ENCODE measurements at places on chromosomes 2 and 18.

DNA sequence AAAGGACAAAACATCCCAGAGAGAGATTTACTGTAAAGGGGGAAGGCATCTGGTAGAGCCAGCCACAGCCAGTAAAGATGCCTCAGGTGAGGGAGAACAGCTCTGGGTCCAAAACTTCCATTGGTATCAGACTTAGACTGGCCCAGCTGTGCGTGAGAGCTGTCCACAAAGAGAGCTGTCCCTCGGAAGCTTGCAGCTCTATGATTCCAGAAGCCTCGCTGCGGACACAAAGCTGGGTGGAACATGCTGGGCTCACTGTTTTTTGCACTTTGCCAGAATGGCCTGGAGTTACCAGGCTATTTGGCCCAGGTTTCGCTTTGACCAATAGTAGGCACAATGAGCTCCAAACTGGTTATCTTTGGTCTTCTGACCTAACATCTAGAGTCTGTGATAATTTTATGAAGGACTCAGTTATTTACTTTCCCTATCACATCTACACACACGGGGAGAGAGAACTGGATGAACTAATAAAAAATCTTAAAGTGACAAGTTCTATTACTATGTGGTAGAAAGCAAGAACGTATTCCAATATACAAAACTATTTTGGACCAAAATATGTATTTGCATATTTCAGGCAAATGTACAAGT lies 101.9 kb downstream of the DNER start:
- DNase-seq: no peak

DNA sequence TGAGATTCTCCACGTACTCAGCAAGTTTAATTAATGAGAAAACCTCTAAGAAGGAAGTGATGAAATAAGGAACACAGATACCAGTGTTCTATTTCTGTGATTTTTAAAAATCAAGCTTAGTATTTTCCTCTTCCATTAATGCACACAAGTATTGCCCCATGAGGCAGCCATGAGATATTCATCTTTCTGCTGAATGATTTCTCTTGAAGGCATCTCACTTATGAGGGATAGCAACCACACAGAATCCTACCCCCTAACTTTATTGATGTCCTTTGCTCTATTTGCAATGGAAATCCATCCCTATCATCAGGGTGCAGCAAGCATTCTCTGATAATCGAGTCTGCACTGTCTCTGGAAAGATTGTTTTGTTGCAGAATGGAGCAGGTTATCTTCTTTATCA lies 244.1 kb upstream of the NRP2 start:
- DNase-seq: no peak

- no peak for DNase-seq
These were observed 66.4 kb upstream of the EPAS1 start for GRCh38 chr2:46230677-46231425.

- no peak for DNase-seq
These were observed 315.0 kb downstream of the PARD3B start for GRCh38 chr2:204860274-204860673.

DNA sequence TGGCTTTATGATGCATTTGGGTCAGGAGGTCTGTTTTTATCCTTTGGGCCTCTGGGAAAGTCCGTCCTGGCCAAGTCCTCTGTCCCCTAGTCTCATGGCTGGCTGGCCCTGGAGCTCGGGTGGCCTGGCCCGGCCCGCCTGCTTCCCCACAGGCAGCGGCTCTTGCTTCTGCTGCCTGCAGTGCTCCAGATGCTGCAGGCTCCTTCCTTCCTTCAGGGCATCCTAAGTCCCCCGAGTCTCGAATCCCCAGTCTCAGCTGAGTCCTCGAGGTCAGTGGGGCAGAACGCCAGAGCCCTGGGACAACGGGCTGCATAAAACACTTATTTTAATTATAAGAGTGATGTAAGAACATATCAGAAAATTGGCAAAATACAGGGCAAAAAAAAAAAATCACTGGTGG lies 71.2 kb downstream of the HPCAL1 start:
- DNase-seq: no peak

DNA sequence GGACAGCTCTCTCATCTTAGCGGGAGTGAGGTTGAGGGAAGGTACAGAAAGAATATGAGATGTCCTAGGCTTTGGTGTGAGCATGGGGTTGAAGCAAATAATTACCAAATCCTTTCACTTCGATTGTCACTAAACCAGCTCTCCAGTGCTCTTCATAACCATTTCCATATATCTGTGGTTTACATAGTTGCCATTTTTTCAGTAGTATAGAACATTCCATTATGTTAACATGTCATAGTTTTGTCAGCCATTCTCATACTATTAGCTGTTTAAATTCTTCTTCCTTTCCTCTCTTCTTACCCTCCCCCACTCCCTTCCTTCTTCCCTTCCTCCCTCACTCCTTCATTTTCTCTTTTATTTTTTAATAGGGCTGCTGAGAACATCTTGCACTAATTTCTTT lies 205.9 kb downstream of the BABAM2 start:
- DNase-seq: no peak

GRCh38 chr2:197674591-197674990 lies 796 bp downstream of the RFTN2 start:
- no peak for DNase-seq

- no peak for DNase-seq
These were observed 180.9 kb upstream of the TWIST2 start for GRCh38 chr2:238667008-238667407.

DNA sequence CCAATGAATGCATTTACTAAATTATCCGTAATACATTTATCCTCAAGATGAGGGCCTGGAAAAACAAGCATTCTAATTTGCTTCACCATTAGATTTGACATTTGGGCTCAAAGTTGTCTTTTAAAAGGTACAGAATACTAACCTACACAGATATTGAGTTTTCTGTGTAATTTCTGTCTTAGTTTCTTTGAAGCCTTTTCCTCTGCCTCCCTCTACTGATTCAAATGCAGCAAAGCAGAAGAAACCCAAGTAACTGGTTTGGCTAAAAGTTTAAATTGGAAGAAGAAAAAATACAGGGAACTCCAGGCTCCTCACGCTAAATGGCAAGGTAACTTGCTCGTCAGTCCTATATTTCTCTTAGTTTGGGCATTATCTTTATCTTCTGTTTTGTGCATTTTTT lies 53.3 kb upstream of the SLC5A7 start:
- no peak for DNase-seq

GRCh38 chr2:73107211-73107926 lies 5.4 kb downstream of the RAB11FIP5 start:
- no peak for DNase-seq

DNA sequence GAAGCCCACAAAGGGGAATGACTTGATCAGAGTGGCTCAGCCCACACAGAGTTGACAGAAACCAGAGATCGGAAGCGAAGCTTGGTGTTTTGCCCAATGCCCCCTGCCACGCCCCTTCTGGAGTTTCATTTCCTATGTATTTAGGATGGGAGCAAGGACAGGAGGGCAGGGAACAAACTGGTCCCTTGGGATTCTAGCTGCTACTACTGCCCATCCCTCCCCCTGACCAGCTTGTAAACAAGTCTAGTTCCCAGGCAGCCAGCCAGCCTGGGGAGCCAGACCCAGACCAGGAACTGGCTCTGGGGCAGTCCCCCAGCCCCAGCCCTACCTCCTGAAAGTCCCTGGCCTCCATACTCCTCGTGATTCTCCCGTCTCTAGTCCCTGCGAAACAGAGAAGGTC lies 8.3 kb downstream of the WNT6 start:
- DNase-seq: no peak

GRCh38 chr18:21980744-21981143 lies 188.6 kb upstream of the GATA6 start:
- DNase-seq: no peak

DNA sequence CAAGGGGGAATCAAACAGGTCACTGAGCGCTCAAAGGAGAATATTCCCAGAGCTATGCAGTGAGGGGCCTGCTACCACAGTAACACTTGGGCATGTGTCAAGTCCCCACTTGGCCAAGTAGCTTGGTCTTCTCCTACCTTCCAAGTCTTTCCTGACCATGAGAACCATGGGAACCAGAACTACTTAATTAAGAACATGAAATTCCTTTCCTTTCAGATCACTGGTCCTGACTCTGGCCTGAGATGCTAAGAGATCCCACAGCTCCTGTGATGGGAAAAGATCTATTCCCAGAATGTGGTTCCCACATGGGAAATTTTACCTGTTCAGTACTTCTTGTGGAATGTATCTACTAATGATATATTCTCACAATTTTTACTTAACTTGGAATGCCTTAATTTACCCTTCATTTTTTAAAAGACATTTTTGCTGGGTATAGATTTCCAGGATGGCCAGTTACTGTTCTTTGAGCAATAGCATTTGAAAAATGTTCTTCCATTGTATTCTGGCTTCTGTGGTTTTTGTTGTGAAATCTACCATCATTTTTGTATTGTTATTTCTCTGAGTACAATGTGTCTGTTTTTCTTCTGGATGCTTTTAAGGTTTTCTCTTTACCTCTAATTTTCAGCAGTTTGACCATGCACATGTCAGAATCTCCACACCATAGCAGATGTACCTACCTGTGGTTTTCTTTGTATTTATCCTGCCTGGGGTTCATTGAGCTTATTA lies 37.9 kb downstream of the KCNIP3 start:
- no peak for DNase-seq

DNA sequence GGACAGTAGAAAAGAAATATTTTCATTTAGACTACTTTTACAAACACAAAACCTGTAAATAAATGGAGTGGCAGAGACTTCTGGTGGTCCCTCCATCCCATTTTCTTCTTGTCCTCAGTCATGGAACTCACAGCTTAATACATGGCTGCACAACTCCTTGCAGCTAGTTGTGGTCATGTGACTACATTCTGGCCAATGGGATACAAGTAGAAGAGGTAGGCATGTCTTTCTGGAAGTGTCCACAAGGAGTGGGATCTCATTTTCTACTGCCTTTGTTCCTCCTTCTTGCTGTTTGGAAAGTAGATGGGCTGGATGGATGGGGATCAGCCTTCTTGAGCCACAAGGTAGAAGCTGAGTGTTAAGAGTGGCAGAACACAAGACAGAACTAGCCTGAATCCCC lies 555.8 kb downstream of the SATB2 start:
- no peak for DNase-seq

DNA sequence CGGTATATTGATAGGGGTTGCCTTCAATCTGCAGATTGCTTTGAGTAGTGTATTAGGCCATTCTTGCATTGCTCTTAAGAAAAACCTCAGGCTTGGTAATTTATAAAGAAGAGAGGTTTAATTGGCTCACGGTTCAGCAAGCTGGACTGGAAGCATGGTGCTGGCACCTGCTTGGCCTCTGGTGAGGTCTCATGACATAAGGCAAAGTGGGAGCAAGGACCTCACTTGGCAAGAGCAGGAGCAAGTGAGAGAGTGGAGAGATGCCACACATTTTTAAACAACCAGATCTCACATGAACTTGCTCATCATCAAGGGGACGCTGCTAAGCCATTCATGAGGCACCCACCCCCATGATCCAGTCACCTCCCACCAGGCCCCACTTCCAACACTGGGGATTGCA lies 4.9 kb downstream of the MAP3K2 start:
- DNase-seq: no peak

DNA sequence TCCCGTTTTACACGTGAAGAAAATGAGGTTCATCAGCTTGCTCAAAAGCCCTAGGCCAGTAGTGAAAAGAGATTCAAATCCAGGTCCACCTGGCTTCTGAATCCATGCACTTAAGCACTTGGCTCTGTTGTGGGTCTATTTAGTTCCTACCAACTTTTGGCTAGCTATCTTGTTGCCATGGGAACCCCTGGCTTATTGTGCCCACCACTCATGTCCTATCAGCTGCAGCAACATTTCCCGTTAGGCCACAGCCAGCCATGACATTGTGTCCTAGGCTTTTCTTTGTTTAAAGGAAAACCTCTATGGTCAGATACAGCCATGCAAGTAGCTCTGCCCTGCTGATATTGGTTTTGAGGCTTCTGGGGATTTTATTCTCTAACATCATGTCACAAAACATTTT lies 49.8 kb downstream of the PLEK start:
- no peak for DNase-seq

GRCh38 chr2:233363744-233364235 lies 9.5 kb downstream of the DGKD start:
- DNase-seq: no peak

GRCh38 chr2:127576433-127577207 lies 41.1 kb downstream of the MYO7B start:
- DNase-seq: peak; percentile 67

GRCh38 chr2:102622646-102623045 lies 3.3 kb downstream of the SLC9A2 start:
- no peak for DNase-seq

GRCh38 chr2:196935432-196935831 lies 8.9 kb upstream of the PGAP1 start:
- no peak for DNase-seq

- no peak for DNase-seq
These were observed 28.2 kb downstream of the CYTIP start for GRCh38 chr2:157415591-157416101.

DNA sequence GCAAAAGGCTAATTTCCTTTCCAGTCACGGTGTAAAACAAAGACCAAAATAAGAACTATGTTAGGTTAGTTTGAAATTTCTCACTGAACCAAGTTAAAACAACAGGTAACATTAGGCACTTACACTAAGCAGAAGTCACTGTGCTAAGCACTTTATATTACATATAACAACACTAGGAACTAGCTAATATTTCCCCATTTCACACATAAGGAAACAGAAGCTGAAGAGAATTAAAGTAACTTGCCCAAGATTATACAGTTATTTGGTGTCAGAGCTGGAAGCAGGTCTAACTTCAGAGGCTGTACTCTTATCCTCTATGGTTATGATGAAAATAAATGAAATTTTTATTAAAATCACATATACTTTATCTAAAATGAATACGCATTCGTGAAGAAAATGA lies 5.9 kb downstream of the ITSN2 start:
- DNase-seq: no peak

GRCh38 chr2:234981197-234982095 lies 29.6 kb downstream of the SH3BP4 start:
- peak; percentile 98 for DNase-seq

GRCh38 chr2:222311978-222312738 lies 13.4 kb upstream of the PAX3 start:
- no peak for DNase-seq

- DNase-seq: no peak
These were observed 149.7 kb downstream of the TXNL1 start for GRCh38 chr18:56488739-56489138.

GRCh38 chr2:163563336-163563735 lies 172.5 kb downstream of the FIGN start:
- no peak for DNase-seq

- no peak for DNase-seq
These were observed 98.9 kb downstream of the EIPR1 start for GRCh38 chr2:3278521-3279218.

GRCh38 chr2:25339791-25340180 lies 1.9 kb downstream of the DNMT3A start:
- DNase-seq: peak; percentile 8

- no peak for DNase-seq
These were observed 477.0 kb downstream of the RNF144A start for GRCh38 chr2:7394195-7394594.

DNA sequence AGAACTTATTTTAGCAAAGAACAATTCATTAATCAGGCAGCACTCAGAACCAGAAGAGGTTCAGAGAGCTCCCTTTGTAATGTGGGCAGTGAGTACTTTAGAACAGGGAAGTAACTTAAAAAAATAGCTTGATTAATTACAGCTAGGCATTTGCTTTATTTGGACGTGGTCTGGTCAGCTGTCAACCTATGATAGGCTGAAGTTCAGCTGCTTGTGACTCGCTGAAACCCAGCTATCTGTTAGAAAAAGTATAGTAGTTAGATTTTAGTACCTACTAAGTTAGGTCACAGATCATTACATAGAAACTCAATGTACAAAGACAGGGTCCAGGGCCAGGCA lies 40.0 kb downstream of the PKDCC start:
- DNase-seq: no peak

All from PC-9 (cell line).